Activated CD8-positive, alpha-beta T cell treated with anti-CD3 and anti-CD28 coated beads, Interleukin-2, amount 10 ng/mL, durations not matched to agents 7 days and 5 days (primary cell): ENCODE measurements at places on chromosomes 3 and 15.

GRCh38 chr15:90210593-90210992, 9.5 kb downstream of the SEMA4B start:
- peaks cover 14% of the 10 kb centered on the region for H3K4me1 ChIP-seq
- H3K27me3 ChIP-seq: no peaks in the 10 kb centered on the region
- H3K27ac ChIP-seq: peak overlapping the region; percentile 74
- no peak overlapping the region for H3K4me3 ChIP-seq
- DNase-seq: no peak
- no peaks in the 10 kb centered on the region for H3K36me3 ChIP-seq

DNA sequence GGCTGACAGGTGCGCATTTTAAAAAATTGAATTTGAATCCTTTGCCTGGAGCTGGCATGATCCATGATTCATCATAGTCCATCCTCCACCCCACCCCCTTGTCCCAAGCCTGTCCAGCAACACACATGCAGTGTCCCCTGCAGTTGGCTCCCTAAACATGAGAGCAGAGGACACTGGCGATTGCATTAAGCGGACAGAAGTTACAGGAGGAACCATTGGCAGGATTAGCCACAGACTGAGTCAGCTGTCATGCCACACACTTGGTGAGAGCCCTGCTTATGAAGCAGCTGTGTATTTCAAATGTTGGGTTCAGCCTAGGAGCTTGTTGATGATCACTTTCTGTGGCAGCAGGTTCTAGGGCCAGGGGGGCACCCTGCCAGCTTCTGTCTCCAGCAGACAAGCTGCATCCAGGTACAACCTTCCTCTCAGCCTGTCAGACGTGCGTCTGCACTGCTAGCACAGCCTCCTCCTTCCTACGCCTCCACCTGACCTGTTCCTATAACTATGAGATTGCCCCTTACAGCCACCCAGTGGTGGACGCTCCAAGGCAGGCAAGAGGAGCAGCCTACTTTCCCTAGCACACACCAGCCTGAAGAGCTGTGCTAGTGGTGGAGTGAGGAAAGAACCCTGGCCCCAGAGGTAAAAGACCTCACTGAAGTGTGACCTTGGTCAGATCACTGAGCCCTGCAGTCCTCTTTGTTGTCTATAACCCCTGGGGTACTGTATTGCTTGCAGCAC, 121.9 kb downstream of the SLCO3A1 start:
- no peaks in the 10 kb centered on the region for H3K36me3 ChIP-seq
- no peaks in the 10 kb centered on the region for H3K4me1 ChIP-seq
- peaks cover 3% of the 10 kb centered on the region for H3K27me3 ChIP-seq
- H3K27ac ChIP-seq: no peak overlapping the region
- DNase-seq: no peak

GRCh38 chr3:50411229-50411628, 51.9 kb upstream of the TMEM115 start:
- H3K4me1 ChIP-seq: peaks cover 2% of the 10 kb centered on the region
- H3K36me3 ChIP-seq: no peaks in the 10 kb centered on the region
- no peak overlapping the region for H3K27ac ChIP-seq

GRCh38 chr15:70955151-70955550, 62.5 kb downstream of the LRRC49 start:
- H3K4me1 ChIP-seq: no peaks in the 10 kb centered on the region
- H3K27me3 ChIP-seq: peaks cover 9% of the 10 kb centered on the region
- H3K4me3 ChIP-seq: no peak overlapping the region
- DNase-seq: no peak
- H3K27ac ChIP-seq: no peak overlapping the region

DNA sequence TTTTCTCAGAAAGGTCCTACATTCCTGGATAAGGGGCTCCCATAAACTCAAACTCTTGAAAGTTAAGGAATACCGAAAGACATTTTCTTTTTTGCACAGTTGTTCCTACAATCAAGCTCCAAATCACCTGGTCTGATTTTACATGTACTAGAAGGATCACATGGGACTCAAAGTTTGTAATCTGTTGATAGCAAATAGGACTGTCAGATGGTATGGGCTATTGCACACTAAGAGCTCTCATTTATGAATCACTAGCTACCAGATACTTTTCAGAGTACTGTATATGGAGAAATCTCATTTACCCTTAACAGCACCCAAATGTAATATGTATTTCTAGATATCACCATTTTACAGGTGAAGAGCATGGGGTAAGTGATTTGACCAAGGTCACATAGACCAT, 49.5 kb upstream of the CMSS1 start:
- no peak for DNase-seq
- peaks cover 3% of the 10 kb centered on the region for H3K27me3 ChIP-seq
- no peaks in the 10 kb centered on the region for H3K4me1 ChIP-seq
- no peak overlapping the region for H3K4me3 ChIP-seq
- H3K27ac ChIP-seq: no peak overlapping the region

GRCh38 chr15:74769463-74770025, 12.3 kb upstream of the CSK start:
- H3K36me3 ChIP-seq: no peaks in the 10 kb centered on the region
- H3K4me3 ChIP-seq: no peak overlapping the region
- H3K27me3 ChIP-seq: no peaks in the 10 kb centered on the region
- no peak overlapping the region for H3K27ac ChIP-seq

DNA sequence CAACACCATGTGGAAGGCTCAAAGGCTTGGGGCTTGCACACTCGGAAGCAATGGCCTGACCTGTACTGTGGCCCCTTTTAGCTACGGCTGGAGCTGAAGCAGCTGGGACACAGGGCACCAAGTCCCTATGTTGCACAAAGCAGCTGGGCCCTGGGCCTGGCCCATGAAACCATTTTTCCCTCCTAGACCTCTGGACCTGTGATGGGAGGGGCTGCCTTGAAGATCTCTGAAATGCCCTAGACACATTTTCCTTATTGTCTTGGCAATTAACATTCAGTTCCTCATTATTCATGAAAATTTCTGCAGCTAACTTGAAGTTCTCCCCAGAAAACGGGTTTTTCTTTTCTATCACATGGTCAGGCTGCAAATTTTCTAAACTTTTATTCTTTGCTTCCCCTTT, 85.6 kb upstream of the ALDH1A3 start:
- H3K4me3 ChIP-seq: no peak overlapping the region
- no peaks in the 10 kb centered on the region for H3K36me3 ChIP-seq
- DNase-seq: no peak
- no peak overlapping the region for H3K27ac ChIP-seq

DNA sequence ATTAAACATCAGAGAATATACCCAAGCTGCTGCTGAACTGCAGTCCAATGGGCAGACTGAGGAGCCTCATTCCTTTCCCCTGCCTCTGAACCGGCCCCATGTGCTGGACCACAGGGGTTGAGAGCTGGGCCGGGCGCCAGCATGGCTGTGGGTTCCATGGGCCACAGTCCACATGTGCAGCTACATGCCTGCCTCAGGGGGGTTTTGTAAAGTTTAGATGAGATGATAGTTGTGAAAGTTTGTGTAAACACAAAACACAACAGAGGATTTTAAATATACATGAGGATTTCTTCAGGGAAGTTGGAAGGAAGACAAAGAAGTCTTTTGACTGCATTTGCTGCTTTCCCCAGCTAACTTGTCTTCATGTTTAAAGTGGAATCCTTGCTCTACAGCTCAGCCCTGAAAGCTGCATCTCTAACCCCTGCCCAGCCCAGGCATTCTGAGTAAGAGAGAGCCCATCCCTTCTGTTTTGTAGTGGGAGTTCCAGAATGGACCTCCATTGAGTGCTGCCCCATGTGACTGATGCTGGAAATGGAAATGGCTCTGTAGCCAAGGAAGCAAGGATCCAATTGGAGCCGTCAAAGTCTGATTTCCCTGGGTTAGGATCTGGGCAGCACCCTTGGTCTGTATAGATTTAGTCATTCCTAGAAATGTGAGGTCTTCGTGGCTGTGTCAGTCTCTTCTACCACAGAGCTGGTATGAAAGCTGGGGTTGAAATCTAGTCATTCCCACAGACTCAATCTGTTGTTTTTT, 17.5 kb downstream of the SLC12A8 start:
- peaks cover 29% of the 10 kb centered on the region for H3K27me3 ChIP-seq
- H3K27ac ChIP-seq: no peak overlapping the region
- no peak for DNase-seq
